ENCODE measurements at places on chromosomes 1 and 21.

DNA sequence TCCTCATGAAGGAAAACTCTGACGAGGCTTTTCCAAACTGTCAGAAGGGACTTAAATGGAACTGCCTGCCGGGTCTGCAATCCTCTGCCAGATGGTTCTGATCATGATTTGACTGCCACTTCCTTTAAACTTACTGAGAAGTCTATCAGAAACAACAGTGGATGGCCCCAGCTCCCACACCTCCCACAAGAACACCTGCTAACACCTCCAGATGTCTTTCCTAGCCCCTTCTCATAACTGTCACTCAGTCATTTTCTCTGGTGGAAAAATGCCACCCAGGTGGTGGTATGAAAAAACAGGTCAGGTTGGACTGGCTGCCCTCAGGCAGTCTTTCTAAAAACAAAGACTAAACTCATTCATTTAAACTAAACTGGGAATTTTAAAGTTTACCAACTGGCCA lies 66.7 kb upstream of the ABCD3 start:
- DNase-seq: no peak

DNA sequence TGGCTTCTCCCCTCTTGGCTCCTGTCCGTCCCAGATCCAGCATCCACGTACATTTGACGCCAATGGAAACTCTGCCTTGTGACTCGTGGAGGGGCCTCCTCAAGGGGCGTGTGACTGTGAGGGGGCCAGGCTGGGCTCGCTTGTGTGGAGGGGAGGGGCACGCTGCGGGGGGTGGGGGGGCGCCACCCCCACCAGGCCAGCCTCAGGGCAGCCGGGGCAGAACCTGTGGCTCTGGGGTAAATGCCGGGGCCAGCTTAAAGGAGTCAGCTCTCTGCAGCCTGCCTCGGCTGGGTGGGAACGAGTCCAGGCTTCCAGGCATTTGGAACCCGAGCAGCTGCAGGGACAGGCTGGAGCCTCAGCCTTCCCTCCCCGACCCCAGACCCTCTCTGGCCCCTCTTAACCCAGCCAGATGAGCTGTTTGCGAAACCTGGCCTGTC lies 94.1 kb downstream of the SIK1 start:
- DNase-seq: no peak

- peak; percentile 94 for DNase-seq
Observed at GRCh38 chr1:243287652-243288051, 31.8 kb downstream of the SDCCAG8 start.

- DNase-seq: no peak
Observed at GRCh38 chr1:23035823-23036452, 16.7 kb downstream of the KDM1A start.

GRCh38 chr1:108767115-108767514 lies 20.6 kb downstream of the STXBP3 start:
- DNase-seq: no peak

DNA sequence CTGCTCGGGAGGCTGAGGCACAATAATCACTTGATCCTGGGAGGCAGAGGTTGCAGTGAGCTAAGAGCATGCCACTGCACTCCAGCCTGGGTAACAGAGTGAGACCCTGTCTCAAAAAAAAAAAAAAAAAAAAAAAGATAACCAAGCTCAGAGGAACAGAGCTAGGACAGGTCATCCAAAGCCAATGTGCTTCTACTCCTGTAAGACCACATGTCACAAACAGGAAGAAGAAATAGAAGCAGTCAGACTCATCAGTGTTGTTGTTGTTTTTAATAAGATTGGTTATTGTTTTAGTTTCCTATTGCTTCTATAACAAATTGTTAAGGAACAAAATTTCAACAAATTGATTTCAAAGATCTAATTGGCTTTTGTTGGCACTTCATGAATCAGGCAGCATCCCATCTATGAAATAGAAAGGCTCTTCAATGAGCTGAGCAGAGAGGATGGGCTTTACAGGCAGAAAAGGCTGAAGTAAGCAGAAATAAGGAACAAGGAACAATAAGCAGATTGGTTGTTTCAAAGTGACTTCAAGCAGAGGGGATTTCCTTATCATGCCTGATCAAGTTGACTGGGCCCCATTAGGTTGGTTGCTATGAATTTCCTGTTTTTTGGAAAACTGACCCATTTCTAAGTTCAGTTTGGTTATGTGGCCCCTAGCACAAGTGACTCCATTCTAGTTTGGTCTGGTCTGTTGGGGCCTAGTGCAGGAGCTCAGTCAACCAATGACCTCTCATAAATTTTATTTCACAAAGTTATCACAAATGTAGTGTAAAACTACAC lies 6.0 kb upstream of the AKNAD1 start:
- peak; percentile 54 for DNase-seq
